ENCODE measurements at places on chromosomes 3 and 15.

GRCh38 chr3:124707656-124708062 is 22.6 kb upstream of the UMPS start:
- DNase-seq: no peak

GRCh38 chr3:106811376-106811775 is 565.9 kb upstream of the CCDC54 start:
- DNase-seq: no peak

DNA sequence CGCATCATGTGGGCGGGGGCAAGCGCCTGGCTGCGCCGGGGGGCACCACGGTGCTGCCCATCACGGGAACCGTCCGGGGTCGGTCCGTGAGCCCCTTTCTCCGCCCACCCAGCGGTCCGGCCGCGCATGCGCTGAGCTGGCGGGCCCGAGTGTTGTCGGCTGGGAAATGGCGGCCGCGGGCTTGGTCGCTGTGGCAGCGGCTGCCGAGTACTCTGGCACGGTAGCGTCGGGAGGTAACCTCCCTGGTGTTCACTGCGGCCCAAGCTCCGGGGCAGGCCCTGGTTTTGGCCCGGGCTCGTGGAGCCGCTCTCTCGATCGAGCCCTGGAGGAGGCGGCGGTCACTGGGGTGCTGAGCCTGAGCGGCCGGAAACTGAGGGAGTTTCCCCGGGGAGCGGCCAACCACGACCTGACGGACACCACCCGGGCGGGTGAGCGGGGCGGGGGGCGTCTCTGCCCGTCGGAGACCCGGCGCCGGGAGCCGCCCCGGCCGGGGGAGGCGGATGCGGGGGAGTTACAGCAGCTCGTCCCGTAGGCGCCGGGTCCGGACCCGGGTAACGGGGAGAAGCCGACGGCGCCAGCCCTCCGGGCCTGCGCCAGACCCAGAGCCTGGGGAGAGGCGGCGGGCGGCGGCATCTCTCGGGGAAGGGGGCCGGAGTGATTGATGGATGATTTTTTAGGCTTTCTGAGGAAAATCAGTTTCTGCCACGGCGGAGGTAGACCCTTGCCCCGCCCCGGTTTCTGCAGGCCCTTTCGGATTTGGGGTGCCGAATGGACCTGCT is at the start of gene LRCH3:
TSS of gene LRCH3 (plus strand) at position 142 of the 779 bp plus-strand sequence. CDS start at position 167, 25 bp downstream.
- peak; percentile 91 for DNase-seq

- no peak for DNase-seq
Measured at GRCh38 chr3:173739726-173740125, 342.2 kb downstream of the NLGN1 start.

- DNase-seq: no peak
Measured at GRCh38 chr3:62041681-62042080, 331.7 kb downstream of the FEZF2 start.

GRCh38 chr15:64502551-64502950 is 42.2 kb downstream of the ZNF609 start:
- no peak for DNase-seq

GRCh38 chr3:150261958-150262357 is 146.1 kb upstream of the TSC22D2 start:
- DNase-seq: no peak

DNA sequence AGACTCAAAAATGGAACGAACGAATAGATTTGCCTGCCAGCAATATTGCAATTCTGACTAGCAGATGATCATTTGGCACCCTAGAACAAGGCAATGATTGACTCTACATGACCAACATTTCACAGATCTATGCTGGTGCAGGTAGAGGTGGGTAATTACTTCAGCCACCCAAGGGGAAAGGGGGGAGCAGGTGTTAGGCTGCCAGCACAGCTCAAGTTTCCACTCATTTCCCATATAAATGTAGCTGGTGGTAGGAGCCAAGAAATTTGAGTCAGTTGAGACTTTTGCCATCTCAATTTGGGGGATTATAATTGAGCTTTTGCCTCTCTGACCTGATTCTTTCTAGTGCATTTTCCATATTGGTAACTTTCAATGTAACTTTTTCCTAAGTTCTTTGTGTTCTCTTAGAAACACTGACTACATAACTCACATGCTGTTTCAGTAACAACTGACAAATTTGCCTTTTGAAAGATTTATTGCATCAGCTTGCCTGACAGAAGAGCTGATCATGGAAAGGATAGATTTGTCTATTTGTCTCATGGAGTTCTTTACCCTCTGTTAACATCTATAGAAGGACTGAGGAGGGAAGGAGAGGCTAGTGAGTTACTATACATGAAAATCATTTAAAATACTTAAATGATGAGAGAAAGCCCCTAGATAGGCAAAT is 902.5 kb downstream of the ZPLD1 start:
- DNase-seq: no peak

DNA sequence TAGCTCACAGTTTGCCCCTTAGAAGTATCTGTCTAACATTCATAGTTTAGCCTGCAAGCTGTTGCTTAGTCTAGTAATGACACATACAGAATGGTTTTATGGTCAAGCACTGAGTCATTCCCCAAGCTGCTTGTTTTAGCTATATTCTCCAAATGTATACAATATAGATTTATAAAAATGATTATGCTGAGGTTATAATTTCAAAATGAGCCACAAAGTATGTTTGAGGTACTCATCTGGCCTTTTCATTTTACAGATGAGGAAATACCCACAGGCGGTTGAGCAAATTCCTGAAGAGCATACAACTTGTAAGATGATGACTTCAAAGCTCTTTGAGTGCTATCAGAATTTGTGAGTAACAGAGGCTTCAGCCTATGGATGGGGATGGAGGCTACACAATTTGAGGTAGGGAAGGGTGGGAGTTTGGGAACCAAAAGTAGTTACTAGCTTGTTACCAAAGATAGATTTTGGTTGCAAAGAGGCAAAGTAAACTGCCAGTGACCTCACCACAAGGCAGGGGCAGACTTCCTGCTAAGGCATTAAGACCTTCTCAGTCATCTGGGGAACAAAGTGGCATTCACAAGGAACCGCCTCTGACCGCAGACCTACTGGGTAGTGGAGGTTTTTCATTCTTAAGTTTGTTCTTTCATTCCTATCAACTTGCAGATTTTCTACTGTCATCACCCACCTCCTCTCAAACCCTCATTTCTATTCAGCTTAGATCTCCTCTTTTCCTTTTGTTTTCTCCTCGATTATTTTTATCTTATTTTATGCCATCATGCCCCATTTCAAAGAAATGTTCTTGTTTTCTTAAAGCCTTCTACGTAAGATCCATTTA is 257.2 kb upstream of the NECTIN3 start:
- DNase-seq: peak; percentile 73

- DNase-seq: no peak
Measured at GRCh38 chr15:37594417-37594816, 340.0 kb upstream of the TMCO5A start.

- DNase-seq: no peak
Measured at GRCh38 chr3:119870512-119870911, 88.6 kb downstream of the NR1I2 start.

DNA sequence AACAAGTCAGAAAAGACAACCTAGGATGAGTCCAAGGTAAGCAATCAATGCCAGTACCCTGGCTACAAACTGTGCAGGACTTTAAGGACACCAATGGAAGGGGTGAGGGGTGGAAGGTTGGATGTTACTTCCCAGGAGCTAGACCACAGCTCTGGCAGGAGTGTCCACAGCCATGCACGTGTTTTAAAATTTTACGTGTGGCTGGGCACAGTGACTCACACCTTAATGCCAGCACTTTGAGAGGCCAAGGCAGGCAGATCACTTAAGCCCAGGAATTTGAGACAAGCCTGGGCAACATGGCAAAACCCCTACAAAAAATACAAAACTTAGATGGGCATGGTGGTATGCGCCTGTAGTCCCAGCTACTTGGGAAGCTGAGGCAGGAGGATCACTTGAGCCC is 14.7 kb upstream of the HDC start:
- DNase-seq: no peak

GRCh38 chr3:51681453-51681852 is 10.4 kb downstream of the TEX264 start:
- DNase-seq: peak; percentile 59

DNA sequence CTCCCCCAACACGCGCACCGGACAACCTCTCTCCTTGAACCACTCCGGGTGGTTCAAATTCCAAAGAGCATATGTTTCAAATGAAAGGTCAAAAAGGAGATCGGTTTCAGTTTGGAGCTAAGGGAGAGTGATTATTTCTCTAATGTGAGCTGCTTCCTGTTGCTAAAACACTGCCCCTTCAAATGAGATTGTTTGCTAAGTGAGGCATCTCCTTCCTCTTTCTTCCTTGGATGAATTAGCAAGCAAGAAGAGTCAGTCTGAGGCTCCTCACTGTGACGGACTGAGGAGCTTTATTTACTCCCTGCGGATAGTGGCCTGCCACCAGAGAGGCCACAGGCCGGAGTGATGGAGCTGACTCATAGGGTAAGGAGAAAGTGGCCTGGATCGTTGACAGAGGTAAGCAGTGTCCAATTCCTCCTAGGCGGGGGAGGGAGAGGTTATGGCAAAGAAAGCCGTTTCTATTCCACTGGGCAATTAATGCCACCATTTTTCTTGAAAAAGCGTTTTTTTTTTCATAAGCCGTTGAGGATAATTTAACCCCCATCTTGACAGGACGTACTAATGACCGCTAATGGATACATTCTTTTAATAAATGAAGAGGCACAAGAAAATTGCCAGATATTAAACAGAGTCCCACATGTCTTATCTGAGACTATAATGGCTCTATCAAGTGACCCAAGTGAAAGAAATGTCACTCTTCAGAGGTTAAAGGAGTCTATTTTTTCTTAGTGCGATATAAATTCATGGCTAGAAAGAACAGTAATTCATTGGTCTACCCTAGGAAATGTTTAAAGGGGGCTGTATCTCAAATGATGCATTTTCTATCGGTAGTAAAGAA is 167.0 kb upstream of the ANKRD28 start:
- DNase-seq: no peak

DNA sequence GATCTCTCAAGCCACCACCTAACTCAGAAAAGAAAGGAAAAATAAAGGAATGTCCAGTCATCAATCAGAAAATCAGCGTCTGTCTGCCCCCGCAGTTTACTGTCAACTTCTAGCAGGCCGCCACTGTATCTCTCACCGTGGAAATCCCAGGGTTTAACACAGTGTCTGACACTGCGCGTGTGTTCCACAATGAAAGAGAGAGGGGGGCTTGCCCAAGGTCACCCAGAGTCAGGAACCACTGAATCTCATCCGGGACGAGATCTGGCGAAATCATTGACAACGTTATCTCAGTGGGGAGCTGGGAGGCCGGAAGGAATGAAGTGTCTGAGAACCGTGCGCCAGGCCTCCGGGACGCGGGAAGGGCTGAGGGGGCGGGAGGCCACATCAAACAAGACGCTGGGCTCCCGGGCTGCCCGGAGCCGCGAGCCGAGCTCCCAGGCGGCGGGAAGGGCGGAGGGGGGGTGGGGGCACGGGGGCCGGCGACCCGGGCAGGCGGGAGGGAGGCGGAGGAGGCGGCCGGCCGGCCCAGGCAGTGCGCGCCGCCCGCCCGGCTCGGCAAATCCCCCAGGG is 2.2 kb upstream of the HES1 start:
- no peak for DNase-seq

DNA sequence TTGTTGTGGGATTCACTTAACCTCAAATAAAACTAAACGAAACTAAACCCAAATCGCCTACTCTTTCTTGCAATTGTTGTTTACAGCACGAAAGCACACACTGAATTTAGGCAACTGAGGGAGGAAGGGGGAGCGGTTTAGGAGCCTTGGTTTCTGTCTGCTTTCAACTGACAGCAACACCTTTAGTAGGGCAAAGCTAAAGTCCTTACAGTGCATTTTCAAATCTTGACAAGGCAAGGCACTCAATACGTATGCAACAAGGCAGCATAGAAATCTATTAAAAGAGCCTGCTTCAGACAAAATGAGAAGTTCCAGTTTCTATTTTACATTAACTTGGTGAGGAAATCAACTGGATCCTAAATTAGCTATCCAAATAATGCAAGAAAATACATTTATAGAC is 174.6 kb downstream of the CHST2 start:
- DNase-seq: peak; percentile 52

DNA sequence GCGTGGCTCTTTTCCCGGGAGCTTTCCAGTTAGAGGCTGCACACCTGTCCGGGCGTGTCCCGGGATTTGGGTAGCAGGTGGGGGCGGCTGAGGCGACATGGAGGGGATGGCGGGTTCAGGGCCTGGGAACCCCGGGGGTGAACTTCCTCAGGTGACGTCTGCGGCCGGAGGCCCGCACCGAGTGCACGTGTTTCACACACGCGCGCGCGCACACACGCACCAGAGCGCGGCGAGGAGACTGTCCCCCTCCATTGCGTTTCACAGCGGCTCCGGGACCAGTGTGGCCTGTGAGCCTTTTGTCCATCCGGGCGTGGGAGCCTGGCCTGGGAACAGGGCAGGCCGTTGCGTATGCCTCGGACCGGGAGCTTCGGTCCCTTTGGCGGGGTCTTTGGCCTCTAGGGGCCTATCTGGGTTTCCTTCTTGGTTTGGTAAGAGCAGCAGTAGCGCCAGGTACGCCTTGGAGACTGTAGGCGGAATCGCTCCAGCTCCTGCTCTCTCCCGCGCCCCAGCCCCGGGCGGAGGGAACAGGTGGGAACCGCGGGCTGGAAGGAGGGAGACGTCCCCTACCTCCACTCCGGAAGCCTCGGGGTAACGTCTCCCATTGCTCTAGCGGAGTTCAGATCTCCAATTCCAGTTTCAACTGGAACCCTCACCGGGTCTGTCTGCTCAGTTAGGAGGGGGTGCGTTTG is 220.0 kb downstream of the MEIS2 start:
- no peak for DNase-seq

DNA sequence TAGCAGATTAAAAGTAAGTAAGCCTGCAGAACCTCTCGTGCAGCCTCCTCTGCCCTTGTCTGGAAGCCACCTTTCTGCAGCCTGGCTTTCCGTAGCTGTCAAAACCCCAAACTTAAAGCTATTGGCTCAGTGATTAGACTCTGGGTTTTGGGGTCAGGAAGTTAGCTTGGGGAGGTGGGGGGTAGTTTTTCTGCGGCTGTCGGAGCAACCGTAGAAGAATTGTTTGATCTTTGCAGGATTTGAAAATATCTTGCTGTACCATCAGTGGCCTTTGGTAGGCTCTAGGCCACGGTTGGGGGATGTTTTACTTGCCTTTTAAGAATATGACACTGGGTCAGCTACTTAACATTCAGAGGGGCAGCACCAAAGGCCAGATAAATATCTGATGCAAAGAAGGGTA is 88.4 kb upstream of the RASGRP1 start:
- peak; percentile 29 for DNase-seq

- no peak for DNase-seq
Measured at GRCh38 chr3:9012521-9012920, 49.2 kb upstream of the RAD18 start.

- no peak for DNase-seq
Measured at GRCh38 chr3:9123840-9124239, 125.6 kb downstream of the SRGAP3 start.

GRCh38 chr3:72355168-72355567 is 493.1 kb downstream of the SHQ1 start:
- DNase-seq: no peak

DNA sequence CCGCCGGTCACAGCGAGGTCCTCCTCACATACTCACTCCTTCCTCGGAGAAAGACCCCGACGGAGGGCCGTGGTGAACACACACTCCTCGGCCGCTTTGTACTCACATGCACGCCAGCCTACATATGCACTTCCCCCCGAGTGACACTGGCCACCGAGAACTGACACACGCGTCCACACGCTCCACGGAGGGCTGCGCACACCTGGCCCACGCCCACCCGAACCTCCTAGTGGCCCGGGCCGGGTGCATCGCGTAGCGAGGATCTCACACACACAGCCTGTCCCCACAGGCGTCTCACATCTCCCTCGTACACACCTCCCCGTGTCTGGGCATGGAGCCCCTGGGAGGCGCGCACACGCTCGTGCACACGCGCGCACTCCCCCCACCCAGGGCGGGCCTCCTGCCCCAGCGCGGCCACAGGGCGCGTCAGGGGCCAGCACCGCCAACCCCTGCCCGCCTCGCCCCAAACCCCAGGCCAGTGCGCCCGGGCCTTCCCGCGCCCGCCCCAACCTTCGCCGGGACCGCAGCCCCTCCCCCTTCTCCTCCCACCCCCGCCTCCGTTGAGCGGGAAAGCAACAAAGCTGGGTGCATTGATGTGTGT is 411 bp upstream of the C3orf70 start:
- no peak for DNase-seq

Data from GM12865 (cell line).